ENCODE measurements at places on chromosomes 16 and 17.

DNA sequence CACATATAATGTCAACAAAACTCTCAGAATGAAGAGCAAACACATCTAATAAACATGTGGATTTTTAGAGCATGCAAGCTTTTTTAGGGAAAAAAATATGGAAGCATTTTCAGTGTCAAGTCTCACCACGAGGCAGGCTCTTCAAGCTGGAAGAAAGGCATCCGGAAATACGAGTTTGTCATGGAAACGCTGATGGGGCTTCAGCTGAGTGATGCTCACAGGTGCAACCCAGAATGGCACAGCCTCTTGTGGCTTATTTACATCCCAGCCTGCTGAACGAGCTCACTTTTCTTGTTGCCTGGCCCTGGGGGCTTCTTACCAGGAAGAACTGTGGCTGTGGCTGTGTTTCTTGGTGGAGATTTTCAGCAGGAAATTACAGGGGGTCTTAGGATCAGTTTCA is 24.1 kb upstream of the DYNLL2 start:
- DNase-seq: peak; percentile 35

DNA sequence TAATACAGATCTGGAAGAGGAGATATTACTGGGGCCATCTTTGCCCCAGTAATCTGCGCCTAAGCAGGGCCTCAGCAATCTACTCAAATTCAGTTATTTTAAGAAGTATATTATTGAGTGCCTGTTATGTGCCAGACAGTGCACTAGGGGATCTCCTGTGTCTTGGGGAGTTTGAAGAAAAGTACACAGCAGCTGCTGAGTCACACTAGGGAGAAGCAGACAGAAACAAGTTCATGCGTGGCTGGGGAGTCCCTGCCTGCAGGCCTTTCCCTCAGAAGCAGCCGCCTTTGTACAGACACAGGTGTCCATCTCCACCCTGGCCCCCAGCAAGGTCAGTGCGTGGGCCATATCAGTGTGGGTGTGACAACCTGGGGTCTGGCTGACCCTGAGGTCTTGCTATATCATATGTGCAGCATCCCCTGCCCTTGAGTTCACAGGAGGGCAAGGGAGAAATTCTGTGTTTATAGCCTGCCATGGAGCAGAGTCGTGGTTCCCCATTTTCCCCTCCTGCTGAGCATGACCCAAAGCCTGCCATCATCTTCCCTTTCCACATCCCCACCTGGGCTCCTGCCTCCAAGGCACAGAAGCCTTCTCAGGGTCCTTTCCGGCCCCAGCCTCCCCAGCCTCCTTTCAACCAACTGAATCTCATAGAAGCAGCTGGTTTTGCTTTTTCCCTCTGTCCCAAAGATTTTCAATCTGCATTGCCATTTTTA is 229.9 kb upstream of the SDK2 start:
- DNase-seq: no peak

- no peak for DNase-seq
These were observed 108.4 kb downstream of the OR1D5 start for GRCh38 chr17:2954898-2955445.

DNA sequence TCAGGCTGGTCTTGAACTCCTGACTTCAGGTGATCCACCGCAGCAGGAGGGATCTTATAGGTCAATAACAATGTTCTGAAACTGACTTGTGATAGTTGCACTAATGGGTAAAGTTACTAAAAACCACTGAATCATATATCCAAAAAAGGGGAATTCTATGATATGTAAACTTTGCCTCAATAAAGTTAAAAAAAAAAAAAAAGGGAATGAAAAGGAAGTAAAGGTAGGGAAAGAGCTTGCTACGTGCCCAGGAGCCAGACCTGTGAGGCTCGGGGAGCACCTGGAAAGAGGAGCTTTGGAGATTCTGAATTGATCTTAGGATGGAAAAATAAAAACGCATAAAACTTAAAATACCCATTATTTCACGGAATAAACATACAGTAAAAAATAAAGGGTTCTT is 20.8 kb upstream of the TRAP1 start:
- DNase-seq: no peak

GRCh38 chr17:80025796-80026195 is 9.9 kb downstream of the TBC1D16 start:
- no peak for DNase-seq

- no peak for DNase-seq
These were observed 6.4 kb downstream of the NHERF1 start for GRCh38 chr17:74754832-74755231.

DNA sequence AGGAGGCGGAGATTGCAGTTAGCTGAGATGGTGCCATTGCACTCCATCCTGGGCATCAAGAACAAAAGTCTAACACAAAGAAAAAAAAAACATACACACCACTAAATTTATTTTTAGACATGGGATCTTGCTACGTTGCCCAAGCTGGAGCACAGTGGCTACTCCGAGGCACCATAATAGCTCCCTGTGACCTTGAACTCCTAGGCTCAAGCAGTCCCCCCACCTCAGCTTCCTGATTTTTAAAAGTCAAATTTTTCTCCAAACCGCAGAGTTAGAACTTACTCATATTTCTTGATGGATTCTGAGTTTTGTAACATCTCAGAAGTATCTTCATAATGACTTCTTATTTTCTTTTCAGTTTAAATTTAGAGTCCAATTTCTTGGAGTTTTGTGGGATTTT is 3.4 kb downstream of the CMTM4 start:
- DNase-seq: no peak

- DNase-seq: no peak
These were observed 40.2 kb downstream of the MED13 start for GRCh38 chr17:62024866-62025265.

- no peak for DNase-seq
These were observed 1.1 kb downstream of the ZCCHC14 start for GRCh38 chr16:87491522-87492290.

- no peak for DNase-seq
These were observed 52.6 kb downstream of the PLCG2 start for GRCh38 chr16:81831722-81832126.

- peak; percentile 28 for DNase-seq
These were observed 709 bp downstream of the STAT5A start for GRCh38 chr17:42288803-42289610.

DNA sequence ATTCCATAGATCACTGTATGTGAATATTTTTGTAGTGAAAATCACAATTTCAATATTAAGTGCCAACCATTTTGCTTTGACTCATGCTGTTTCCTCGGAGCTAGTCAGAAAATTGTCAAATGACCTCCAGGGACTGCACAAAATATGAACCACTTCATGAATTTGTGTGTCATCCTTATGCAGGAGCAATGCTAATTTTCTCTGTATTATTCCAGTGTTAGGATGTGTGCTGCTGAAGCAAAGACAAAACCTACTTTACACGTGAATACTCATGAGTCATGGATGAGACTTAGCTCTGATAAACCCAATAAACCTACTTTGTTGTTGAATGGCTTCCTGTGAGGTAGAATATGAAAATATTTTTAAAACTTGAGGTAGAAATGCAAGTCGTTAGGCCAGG is 65.2 kb downstream of the SHCBP1 start:
- no peak for DNase-seq

DNA sequence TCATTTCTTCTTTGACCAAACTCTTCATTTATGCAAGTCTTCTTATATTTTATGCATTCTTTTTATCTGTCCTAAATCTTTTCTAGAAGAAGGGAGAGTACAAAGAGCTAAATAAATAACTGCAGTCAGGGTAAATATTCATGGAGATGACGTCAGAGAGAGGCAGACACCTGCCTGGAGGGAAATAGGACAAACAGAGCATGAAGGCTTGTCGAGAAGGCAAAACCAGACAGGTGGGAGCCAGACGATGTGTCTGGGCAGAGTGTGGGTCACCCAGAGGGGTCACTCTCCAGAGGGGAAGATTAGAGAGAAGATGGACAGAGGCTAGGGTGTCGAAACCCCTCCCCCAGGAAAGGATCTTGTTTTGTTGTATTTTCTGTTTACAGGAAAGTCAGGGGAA is 78.3 kb upstream of the RPL38 start:
- DNase-seq: no peak

DNA sequence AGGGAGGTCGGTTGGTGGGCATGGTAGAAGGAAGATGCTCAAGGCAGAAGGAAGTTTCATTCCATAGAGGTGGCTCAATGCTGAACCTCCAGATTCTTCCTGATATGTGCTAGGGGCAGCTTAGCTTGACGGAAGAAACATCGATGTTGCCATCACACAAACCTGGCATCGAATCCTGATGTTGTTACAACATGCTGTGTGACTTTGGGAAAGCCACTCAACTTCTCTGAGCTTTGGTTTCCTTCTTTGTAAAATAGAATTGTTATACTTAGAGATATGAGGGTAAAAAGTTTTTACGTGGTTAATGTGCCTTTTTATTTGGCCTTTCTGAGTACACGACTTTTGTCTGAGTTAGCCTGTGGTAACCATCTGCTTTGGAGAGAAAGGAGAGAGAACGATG is 287.9 kb downstream of the SHISA9 start:
- DNase-seq: no peak

- DNase-seq: no peak
These were observed at the start of gene ITGAX for GRCh38 chr16:31354394-31355291. Gene ITGAX, plus strand, starts transcription at chr16:31355176. Its CDS starts 79 bp downstream, at chr16:31355255.

GRCh38 chr17:17440010-17440843 is 36.6 kb upstream of the MED9 start:
- peak; percentile 93 for DNase-seq

- DNase-seq: peak; percentile 82
These were observed 7.2 kb downstream of the DLX3 start for GRCh38 chr17:49987681-49988441.

Data from NCI-H1105 (cell line).